ENCODE measurements at places on chromosomes 3 and 15.
A peak's percentile ranks its signal among the peaks of the same experiment; 100 is the strongest.

DNA sequence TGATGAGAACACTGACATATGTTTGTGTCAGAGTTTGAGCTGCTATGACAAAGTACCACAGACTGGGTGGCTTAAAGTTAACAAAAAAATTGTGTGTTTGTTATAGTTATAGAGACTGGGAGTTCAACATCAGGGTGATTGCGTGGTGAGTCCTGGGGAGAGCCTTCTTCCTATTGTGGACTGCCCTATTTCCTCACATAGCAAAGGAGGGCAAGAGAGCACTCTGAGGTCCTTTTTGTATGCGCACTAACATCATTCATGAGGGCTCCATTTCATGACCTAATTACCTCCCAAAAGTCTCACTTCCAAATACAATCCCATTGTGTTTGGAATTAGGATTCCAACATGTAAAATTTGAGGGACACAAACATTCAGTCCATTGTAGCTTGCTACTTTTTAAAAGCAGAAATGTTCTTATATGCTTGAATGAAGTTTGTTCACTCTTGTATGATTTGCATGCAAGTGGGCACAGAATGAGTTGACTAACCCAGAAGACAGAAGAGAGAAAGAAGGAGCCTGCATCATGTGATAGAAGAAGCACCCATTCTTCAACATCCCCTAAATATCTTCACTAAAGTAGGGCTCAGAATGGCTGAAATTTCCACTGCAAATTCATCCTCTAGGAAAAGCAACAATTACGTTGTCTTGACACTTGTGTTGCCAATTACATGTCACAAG is 18.9 kb upstream of the ALCAM start:
- DNase-seq, result no peak

GRCh38 chr15:78840661-78841375 is 29.6 kb upstream of the ADAMTS7 start:
- peak; percentile 78 for DNase-seq

DNA sequence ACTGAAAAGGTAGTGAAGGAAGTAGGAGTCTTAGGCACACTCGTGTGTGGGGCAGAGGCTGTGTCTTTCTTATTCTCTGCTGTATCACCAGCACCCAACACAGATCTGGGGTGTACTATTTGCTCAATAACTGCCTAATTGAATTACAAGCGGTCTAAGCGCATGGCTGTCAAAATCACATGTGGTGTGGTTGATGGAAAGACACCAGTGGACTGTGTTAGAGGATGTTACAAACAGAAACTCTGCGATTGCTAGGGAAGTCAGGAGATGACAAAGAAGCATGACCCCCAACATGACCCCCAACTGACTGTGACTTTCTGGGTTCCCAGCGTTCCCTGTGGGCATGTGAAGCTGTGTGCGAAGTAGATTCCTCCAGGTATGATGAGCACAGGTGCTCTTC is 32.0 kb downstream of the ATG7 start:
- DNase-seq, result peak; percentile 22

GRCh38 chr3:14166877-14167603 is 11.4 kb downstream of the XPC start:
- no peak for DNase-seq

- DNase-seq, result no peak
Measured at GRCh38 chr3:161740421-161740820, 243.8 kb downstream of the OTOL1 start.

DNA sequence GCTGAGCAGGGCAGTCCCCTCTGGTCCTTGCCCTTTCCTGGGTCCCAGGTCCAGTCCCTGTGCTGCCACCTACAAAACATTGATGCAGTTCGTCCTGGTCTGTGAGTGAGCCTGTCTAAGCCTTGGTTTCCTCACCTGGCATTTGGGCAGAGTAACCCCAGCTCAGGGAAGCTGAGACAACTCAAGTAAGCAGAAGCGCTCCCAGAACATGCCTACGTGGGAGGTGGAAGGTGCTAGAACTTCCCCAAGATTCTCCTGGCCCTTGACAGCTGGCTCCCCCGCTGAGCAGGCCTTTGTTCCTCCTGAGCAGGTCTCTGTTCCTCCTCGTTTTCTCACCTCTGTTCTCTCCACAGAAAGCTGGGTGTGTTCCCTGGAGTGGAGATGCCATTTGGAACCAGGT is 30.5 kb downstream of the PRR20G start:
- DNase-seq, result no peak

GRCh38 chr3:10344147-10344943 is 23.4 kb upstream of the SEC13 start:
- DNase-seq, result peak; percentile 66

DNA sequence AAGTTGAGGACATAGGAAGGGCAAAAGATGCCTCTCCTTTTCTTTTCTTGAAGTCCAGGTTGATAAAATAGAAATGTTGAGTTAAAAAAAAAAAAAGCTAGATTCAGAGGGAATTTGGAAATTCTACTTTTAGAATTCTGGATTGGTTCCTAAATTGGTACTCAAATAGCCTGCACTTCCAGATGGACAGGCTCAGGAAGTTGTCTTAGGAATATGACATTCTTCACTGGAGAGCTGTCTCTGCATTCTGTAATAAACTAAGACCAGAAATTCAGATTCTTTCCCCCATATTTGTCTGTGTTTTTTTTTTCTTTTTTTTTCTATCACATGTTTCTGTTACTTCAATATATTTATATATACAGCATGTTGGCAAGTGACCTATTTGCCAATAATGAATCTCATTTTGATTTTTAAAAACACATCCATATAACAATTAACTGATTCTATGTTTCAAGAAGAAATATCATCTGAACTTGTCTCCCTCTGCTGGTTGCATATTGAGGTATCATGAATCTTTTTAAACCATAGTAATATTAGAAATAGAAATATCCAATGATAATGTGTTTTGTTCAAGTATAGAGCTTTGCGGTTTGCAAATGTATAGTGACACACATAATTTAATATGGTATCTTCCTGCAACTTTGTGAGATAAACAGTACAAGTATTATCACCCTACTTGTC is 8.5 kb upstream of the LSAMP start:
- no peak for DNase-seq

DNA sequence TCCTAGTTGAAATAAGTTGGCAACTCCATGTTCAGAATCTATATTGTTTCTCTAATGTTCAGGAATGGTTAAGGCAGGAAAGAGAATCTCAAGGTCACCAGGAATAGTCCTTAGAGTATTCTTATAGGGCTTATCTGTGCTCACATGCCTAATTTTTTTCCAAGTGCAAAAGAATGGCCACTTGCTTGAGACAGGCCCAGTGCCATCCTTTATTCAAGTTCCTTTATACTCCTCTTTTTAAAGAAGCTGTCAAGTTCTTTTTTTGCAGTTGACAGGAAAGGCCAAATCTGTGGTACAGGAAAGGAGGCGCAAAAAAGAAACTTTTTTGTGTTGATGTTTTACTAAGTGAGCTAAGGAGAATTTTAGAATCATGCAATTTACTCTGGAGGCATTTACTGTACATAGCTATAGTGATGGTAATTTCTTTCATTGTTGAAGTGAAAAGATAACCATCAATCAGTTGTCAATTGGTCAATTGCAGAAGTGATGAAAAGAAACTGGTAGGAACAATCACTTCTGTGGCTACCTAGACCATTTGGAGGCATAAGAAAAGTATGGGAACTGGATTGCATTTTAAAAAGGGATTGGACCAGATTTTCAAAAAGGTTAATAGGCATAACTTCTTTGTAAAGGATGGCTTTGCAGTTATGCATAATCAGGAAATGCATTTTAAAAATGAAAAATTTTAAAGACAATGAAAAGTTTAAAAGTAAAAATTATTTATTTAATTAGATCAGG is 102.5 kb upstream of the SOX2 start:
- DNase-seq, result no peak

DNA sequence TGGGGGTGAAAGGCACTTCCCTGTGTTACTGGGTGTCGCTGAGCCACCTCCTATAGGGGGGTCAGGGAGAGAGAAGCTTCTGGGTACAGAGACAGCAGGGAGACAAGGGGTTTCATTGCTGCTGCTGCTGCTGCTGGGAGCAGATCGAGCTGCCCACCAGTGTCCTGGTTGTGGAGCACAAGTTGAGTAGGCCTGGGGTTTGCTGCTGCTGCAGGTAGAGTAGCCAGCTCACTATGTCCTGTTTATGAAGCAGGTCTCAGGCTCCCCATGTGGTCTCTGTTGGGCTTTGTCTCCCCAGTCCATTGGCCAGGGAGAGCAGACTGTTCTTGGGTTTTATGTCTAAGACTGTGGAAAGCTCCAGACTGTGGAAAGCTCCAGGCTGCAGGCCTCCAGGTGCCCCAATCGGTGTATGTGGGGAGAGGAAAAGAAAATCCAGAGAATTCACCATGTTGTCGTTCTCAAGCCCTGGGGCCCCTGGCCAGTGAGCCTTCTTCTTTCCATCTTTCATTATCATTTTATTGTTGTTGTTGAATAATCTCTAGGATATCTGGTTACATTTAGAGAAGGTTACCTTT is 157.8 kb downstream of the ADAMTS17 start:
- no peak for DNase-seq

DNA sequence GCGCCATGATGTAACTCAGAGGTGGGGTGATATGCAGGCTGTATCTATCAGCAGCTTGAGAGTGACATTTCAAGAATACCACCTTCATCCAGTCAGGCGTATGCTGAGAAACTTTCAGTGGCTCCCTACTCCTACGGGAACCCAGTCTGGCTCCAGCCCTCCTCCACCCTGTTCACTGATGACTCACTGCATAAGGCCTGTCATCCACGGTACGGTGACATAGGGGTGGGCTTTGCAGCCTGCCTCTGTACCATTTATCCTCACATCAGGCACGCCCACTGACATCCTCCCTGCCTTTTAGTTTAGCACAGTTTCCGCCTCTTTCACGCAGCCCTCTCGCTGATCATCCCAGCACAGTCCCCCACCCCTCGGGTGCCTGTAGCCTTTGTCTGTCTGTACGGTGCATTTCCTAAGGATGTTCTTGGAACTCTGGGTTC is 11.7 kb downstream of the PXYLP1 start:
- no peak for DNase-seq

- DNase-seq, result peak; percentile 16
Measured at GRCh38 chr15:82963471-82964341, 11.2 kb upstream of the HOMER2 start.

DNA sequence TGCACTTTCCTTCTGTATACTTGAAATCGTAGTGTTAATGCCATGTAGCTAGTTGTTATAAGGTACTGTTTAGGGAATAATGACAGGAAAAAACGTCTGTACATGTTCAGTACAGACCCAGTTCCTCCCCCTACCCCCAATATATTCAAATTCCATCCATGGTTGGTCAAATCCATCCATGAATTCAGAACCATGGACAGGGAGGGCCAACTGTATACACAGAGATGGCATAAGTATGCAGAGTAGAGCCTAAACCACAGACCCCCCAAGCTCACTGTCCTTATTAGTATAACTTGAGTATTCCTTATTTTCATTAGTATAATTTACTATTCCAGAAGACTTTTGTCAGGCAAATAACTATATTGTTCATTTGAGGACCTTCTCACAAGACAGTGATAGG is 51.2 kb upstream of the ADAMTS17 start:
- no peak for DNase-seq

DNA sequence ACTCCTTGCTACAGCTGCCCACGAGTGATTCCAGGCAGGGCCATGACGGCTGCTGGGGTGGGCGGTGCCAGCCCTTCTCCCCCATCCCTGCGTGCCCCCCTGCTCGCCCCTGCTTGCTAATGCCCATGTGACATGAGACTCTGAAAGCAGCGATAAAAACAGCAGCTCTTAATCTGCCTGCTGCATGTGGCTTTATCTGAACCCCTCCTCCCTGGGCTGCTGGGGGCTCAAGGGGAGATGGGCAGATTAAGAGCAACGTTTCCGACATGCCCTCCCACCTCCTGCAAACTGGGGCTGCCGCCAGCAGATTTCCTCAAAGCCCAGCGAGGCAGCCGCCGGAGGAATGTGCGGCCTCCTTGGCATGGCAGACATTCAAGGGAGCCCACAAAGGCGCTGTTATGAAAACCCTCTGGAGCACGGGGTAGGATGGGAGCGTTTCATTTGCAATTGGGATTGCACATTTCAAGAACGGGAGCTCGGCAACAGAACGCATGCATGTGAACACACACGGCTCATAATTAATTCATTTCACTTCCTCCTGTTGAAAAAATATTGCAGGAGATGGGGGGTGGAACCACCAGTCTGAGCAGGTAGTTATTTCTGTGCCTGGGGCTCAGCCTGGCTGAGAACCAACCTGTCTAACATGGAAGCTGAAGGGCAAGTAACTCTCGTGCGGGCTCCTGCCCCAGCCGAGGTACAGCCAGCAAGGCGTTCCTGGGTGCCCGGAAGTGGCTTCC is 504.2 kb upstream of the PROK2 start:
- DNase-seq, result peak; percentile 38

DNA sequence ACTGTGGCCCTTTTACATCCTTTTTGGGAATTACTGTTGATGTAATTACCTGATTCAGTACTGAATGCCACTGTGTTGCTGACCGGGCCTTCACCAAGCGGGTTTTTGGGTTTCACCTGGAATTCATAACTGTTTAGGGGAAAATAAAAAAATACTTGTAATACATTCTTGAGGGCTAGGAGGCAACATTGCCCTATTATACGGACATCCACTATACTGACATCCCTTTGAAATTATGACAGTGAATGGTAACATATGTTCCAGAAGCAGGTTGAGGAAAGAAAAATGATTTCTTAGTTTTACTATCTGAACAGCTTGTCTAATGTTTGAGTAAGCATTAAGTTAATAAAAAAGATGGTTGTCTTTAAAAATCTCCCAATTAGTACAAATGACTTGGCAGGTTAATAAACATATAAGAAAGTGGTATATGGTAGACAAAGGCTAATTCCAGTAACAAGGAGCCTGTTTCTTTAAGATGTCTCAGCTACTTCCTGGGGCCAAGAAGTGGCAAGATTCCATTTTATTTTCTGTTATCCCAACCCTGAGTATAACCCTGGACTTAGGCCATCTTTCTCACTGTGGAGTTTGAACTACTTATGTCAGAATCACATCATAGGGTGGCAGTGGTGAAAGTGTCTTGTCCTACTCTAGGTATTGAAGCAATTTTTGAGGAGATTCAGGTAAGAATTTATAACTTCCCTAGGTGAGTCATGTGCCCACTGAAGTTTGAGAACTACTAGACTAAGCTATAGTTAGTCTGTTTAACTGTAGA is 45.5 kb downstream of the TFG start:
- no peak for DNase-seq
